Fibroblast of upper back skin (primary cell): ENCODE measurements at places on chromosomes 7 and 10.
A peak's percentile ranks its signal among the peaks of the same experiment; 100 is the strongest.

DNA sequence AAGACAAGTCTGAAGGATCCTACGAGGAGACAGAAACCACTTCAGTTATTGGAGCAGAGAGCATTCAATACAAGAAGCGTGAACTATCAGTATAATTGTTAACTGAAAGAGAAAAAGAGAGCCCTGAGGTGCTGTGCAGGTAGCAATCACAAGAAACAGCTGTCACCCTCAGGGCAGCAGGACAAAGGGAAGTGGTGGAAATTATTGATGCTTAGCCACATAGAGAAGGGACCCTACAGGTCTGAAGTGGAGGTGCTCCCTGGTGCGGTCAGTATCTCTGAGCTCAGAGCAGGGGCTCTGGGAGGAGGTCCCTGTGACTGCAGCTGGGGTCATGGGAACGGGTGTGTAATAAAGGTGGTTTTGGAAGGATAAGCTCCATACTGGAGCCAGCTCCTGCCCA is 97.8 kb upstream of the KLF6 start:
- no peak for DNase-seq

DNA sequence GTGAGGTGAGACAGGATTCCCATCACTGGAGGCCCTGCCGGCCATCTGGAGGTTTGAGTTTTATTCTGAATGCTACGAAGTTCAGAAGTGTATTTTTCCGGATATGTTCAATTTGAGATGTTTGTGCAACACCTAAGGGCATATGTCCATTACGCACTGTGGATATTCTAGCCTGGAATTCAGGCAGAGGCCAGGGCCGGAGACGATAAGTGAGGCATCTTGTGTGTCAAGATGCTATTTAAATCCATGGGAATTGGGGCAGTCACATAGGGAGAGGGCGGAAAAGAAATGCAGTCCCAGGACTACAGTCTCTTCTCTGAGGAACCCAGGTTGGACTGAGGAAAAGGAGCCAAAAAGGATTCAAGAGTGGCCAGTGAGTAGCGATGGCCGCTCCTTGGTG is 1.9 kb upstream of the SUV39H2 start:
- DNase-seq, result no peak

DNA sequence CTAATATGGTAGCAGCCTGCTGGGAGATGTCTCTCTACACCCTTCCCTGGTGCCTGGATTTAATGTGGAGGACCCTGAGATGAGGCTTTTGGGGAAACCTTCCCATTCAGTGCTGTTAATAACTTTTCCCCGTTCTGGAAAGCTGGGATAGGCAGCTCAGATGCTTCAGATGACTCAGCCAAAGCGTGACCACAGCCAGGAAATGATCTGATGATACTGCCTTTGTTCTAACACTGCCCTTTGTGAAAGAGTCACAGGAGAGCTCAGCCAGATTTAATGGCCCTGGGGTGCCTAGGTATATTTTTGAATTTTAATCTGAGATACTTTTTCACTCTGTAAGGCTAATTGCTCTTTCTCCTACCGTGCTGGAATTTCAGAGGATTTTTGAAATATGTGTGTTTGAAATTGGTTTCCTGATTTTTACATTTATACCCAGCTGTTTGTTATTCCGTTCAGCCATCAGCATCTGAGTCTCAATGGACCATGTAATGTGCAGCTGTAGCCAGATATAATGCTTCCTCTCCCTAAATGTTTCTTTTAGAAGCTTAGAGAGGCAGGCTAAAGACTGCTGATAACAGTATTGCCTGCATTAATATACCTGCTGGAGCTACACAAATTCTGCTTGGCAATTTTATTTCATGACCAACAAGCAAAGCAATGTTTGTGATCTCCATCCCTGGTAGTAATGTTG is 17.8 kb downstream of the CELF2 start:
- DNase-seq, result peak; percentile 76

- no peak for DNase-seq
Measured at GRCh38 chr7:156198277-156198676, 386.0 kb upstream of the SHH start.

DNA sequence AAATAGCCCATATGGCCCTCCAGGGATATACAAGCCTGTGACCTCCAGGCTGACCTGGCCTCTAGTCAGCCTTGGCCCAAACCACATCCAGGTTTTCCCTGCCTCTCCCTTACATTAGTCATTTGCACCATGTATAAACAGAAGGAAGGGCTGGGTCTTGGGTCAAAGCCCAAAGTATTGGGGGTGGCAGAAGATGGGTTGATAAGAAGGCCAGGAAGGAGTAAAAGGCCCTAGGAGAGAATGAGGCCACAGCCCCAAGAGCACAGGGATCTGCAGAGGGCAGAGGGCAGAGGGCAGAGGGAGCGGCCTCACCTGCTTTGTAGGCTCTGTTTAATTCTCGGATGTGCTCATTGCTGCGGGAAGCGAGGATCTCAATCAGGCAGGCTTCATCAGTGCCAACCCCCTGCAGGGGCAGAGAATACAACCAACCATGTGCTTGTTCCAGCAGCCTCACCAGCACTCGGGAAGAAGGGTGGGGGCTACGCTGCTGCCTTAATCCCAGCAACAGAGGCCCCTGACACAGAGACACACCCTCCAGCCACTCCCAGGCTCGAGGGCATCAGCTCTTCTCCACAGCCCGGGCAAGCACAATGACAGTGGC is 31.3 kb downstream of the PLAC9 start:
- peak; percentile 41 for DNase-seq

DNA sequence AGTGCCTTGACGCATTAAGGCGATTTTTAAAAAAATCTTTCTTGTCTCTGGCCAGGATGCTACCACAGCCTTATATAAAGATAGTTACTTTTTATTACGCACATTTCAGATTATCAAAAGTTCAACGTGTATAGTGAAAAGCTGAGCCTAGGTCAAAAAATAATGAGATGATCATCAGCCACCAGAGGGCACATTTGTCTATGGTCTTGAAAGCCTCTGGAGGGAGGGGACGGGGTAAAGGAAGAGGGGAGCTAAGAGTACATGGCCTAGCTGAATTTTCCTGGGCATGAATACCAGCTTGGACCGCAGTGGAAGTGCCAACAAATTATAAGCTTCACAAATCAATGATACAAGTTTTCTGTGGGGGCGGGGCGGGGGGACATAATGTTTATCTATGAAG is 285.9 kb upstream of the SMIM30 start:
- DNase-seq, result no peak

DNA sequence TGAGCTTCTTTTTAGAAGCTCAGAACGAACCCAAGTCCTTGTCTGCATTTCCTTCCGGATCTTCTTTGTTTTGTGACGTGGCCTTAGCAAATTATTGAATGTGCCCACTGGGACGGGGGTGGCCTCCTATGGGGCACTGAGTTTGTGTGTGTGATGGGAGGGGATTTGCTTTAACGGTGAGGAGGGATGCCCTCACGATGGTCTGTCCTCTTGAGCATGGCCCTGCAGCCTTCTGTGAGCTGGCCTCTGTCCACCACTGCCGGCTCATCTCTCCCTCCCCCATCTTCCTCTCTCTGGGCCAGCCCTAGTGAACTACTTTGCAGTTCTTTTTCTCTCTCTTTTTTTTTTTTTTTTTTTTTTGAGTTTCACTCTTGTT is 62.9 kb upstream of the MKRN1 start:
- DNase-seq, result peak; percentile 75

- DNase-seq, result peak; percentile 58
Measured at GRCh38 chr10:109978481-109978880, 29.3 kb upstream of the ADD3 start.

DNA sequence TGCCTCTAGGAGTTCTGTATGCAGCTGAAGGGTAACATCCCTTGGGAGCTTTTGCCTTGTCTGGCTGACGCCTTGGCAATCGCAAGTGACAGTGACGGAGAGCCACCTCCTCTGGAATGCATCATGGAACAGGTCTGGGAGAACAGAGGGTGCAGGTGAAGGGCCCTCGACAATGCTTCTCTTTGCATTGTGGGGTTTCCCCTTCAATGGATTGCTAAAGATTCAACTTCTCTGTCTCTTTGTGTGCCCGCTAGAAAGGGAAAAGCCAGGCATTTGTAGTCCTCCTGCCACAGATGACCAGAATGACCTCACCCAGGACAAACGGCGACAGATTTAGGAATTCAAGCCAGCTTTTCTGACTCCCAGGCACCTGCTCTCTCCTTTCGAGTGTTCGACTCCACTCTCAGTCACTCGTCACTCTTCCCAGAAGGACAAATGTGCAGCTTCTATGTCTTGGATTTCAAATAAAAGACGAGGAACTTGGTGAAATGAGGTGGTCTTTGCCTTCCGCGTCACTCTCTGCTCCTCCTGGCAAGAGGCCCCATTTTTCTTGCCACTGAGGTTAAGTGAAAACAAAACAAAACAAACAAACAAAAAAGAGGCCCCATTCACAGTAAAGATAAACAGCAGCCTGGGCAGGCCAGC is 26.1 kb downstream of the IL2RA start:
- DNase-seq, result no peak

- DNase-seq, result peak; percentile 43
Measured at GRCh38 chr10:102408728-102409603, 9.6 kb downstream of the PSD start.

DNA sequence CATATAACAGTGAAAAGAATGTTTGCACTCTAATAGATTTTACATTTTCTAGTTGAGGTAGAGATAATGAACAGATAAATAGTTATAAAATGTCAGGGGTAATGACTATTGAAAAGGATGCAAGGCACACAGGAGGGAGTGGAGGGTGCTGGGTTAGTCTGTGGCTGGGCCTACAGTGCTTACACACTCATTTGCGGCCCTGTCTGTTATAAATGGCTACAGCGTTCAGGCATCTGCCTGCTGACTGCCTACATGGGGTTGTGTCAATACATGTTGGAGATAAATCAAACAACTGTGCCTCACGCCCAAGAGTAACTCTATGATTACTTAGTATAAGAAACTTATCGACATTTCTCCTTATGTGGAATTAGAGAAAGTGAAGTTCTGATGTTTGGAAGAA is 313.3 kb downstream of the ACTR3B start:
- no peak for DNase-seq

DNA sequence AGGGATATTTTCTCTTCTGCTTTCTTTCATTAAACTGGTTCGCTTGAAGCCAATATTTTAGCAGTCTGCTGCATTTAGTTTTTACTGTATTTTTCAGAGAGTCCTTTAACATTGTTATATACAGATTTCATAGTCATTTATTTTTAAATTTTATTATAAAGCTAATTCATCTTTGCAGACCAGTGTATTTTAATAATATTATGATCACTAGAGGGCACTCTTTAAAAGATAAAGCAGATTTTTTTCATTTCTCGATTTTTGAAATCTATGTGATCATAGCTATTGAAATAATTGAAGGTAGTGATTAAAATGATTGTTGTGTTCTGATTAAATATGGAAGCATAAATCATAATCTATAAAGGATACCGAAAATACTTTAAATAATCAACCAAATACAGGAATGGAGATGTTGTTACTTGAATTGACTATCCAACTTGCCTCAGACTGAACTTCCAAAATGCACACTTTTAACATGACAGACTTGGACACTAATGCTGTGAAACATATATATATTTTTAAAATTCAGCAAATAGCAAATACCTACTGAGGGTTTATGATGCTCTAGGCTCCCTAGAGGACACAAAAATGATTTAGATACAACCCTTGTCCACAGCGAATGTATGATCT is 35.2 kb downstream of the ST7 start:
- DNase-seq, result no peak

- DNase-seq, result peak; percentile 93
Measured at GRCh38 chr7:128796327-128796726, 4.6 kb downstream of the CCDC136 start.

DNA sequence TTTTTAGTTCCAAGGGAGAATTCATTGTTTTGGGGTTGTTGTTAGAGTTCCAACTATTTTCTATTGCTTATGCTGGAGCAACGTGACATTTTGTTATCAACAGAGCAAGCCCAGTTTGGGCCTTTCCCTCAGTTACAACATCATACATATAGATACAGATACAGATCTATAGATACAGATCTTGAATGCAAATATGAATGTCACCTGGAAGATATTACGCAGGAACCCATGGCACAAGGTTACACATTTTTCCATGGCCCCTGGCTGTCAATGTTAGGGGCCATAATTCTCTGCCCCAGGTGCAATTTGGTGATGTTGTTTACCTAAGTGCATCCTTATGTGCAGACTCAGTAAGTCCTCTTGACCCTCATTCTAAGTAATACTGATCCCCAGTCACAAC is 3.6 kb upstream of the PODXL start:
- DNase-seq, result no peak

- DNase-seq, result peak; percentile 58
Measured at GRCh38 chr7:42843205-42843800, 68.6 kb downstream of the C7orf25 start.

- peak; percentile 32 for DNase-seq
Measured at GRCh38 chr10:52740913-52741675, 31.5 kb downstream of the MBL2 start.

DNA sequence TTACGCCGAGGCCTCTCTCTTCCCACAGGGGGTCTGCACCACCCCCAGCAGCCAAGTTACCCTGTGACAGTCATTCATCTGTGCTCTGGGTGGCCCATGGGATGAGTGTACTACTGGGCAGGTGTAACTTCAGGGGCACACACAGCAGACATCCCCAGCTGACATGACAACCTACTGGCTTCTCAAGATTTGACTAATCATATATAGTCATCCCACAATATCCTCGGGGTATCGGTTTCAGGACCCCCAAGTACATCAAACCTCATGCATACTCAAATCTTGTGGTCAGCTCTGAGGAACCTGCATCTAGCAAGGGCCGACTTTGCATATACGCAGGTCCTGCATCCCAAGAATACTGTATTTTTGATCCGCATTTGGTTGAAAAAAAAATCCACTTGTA is 336.9 kb upstream of the C7orf33 start:
- DNase-seq, result no peak

GRCh38 chr10:92897916-92898315 is 49.6 kb downstream of the EXOC6 start:
- DNase-seq, result no peak

- no peak for DNase-seq
Measured at GRCh38 chr7:155741082-155741481, 71.2 kb downstream of the SHH start.

DNA sequence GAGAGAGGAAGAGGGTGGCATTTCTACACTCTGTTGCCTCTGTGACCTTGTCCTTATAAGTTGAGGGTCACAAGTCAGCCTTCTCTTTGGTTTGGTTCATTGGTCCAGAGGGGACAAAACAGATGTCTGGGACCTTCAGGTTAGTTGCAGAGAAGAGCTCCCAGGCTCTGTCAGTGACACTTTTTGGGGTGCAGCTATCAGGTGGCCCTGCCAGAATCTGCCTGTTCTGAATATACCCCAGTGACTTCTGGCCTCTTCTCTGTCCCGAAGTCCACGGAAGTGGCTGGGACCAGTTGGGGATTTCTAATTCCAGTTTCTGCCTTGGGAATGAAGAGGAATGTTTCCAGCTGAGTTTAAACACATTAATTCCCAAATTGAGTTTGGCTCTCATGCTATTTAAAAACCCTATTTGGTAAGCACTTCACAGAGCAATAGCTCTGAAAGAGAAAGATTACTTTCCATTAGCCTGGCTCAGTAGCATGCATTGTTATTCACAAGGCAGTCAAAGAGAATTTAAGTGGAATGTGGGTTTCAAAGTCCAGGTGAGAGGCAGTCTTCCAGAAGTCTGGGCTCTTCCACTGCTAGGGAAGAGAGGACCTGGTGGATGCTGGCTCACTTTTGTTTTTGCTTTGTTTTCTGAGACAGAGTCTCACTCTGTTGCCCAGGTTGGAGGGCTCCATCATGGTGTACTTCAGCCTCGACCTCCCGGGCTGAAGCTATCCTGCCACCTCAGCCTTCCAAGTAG is 237.8 kb upstream of the GALNT17 start:
- DNase-seq, result no peak

GRCh38 chr10:110208614-110209453 is 1.4 kb downstream of the MXI1 start:
- peak; percentile 44 for DNase-seq
